Stomach (tissue), 19 donors: ENCODE measurements at places on chromosomes 16 and 17. TPM values are rescaled to one million over a fixed set of nuclear protein-coding genes. Genes with fewer than 3 reads are reported as not detected.
A peak's percentile ranks its signal among the peaks of the same experiment; 100 is the strongest.

Gene ZNF423
- 1.2 TPM for polyA plus RNA-seq

Gene CCL2
- polyA plus RNA-seq, result 81.8 TPM

Gene CDK3
- 8.2 TPM for polyA plus RNA-seq

DNA sequence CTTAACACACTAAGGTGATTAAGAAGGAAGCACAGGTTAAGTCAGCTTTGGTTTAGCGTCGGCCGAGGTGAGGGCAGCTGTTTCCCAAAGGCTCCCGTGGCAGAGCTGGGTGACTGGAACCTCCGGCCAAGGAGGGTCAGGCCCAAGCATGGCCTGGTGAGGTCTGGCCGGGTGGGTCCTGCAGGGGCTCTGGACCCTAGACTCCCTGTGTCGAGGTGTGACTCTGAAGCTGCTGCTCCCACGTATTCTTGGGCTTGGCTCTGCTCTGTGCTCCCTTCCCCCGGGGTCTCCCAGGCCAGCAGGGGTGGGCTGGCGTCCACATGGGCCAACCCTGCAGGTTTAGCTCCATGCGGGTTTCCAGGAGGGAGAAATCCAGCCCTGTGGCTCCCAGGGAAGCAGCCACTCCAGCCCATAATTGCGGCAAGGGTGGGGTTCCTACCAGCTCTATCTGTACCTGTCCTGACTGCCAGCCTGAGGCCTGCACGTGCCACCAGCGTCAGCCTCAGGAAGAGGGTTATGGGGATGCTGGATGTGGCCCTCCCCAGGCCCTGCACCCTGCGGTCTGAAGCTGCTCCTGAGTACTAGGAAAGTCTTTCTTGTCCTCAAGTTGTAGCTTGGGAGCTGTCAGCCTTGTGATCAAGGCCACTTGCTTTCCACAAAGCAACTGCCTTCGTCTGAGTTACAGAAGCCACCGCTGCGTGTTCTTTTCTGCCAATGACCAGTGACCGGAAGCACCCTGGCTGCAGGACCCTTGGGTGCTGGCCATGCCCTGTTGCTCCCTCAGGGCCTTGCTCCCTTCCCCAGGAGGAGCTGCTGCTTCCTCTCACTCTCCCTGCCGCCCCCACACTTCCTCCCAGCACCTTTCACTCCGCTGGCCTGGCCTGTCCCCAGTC lies 4.8 kb downstream of the CDK5R1 start:
- DNase-seq, result no peak
- H3K4me3 ChIP-seq, result no peak overlapping the region
- H3K4me1 ChIP-seq, result peaks cover 52% of the 10 kb centered on the region
- H3K36me3 ChIP-seq, result peaks cover 20% of the 10 kb centered on the region

DNA sequence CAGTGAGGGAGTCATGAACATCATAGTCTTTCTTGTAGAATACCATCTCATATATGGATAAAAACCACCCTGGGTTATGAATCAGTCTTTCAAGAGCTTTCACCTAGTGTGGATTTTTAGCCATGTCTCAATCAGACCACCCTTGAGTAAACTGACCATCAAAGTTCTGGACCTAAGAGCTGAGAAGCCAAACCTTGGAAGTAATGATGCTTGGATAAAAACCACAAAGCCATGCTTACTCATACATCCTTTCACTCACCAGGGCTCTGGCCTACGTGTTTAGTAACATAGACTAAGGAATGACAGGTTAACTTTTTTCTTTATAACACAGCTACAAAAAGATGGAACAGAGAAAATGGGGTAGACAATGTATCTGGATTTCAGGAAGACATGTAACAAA lies 167.2 kb downstream of the STX8 start:
- DNase-seq, result no peak
- H3K36me3 ChIP-seq, result no peaks in the 10 kb centered on the region
- H3K4me3 ChIP-seq, result no peak overlapping the region
- no peak overlapping the region for H3K27ac ChIP-seq
- no peaks in the 10 kb centered on the region for H3K27me3 ChIP-seq

GRCh38 chr17:75517297-75517865 lies 1.1 kb downstream of the TSEN54 start:
- peaks cover 12% of the 10 kb centered on the region for H3K36me3 ChIP-seq
- peaks cover 65% of the 10 kb centered on the region for H3K4me1 ChIP-seq
- peak overlapping the region; percentile 71 for H3K27ac ChIP-seq
- peak; percentile 42 for DNase-seq

DNA sequence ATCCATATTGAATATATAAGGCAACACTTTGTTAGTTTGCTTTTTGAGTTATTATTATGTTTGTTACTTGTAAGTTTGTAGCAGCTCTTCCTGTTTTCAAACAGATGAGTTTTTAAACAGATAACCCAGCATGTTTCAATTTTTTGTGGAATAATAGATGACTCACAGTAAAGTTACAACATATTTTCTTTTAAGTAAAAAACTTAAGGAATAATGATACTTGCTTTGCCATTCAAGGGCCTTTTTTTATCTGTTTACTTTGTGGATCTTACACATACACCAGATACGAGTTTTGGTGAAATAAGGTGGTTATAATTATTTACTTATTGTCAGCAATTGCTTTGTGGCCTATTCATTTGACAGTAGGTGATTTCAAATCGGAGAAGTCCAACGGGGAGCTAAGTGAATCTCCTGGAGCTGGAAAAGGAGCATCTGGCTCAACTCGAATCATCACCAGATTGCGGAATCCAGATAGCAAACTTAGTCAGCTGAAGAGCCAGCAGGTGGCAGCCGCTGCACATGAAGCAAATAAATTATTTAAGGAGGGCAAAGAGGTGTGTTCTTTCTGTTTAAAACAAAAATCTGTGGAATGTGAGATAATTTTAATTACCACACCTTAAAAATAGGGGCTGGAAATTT lies 66.3 kb downstream of the BPTF start:
- DNase-seq, result no peak
- peaks cover 8% of the 10 kb centered on the region for H3K4me1 ChIP-seq
- H3K27ac ChIP-seq, result no peak overlapping the region
- no peak overlapping the region for H3K4me3 ChIP-seq
- H3K27me3 ChIP-seq, result no peaks in the 10 kb centered on the region

DNA sequence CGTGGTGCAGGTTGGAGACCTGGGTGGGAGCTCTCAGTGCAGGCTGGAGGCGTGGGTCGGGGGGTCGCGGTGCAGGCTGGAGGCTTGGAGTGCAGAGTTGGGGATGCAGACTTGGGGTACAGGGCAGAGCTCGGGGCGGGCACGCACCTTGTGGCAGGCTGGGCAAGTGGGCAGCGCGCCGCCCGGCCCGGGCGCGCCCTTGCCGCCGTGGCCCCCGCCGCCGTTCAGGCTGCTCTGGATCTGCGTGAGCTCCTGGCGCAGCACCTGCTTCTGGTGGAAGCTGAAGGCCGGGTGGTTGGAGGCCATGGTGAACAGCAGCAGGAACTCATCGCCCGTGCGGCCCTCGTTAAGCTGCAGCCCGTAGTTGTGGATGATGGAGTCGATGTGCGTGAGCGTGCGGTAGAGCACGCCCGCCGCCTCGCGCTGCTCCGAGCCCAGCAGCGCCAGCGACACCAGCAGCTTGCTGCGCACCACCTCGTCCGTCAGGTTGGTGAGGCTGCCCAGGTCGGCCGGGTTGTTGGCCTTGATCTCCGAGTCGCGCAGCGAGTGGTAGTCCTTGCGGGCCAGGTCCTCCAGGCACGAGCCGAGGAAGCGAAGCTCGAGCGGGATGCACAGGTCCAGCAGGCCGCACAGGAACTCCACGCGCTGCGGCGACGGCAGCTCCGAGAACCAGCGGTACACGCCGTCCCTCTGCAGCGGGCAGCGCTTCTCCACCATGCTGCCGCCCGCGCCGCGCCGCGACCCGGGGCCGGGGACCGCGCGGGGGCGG lies 1.1 kb downstream of the ZCCHC14 start:
- DNase-seq, result peak; percentile 65
- H3K4me3 ChIP-seq, result peak overlapping the region; percentile 65
- no peaks in the 10 kb centered on the region for H3K27me3 ChIP-seq
- H3K27ac ChIP-seq, result peak overlapping the region; percentile 42

- no peaks in the 10 kb centered on the region for H3K27me3 ChIP-seq
- H3K36me3 ChIP-seq, result no peaks in the 10 kb centered on the region
- DNase-seq, result no peak
These were observed 186.0 kb downstream of the COPRS start for GRCh38 chr17:31673076-31673475.

- H3K36me3 ChIP-seq, result no peaks in the 10 kb centered on the region
- DNase-seq, result no peak
- no peak overlapping the region for H3K27ac ChIP-seq
- H3K4me1 ChIP-seq, result peaks cover 10% of the 10 kb centered on the region
- H3K27me3 ChIP-seq, result peaks cover 19% of the 10 kb centered on the region
These were observed 6.2 kb upstream of the CES1 start for GRCh38 chr16:55839115-55839514.

GRCh38 chr17:5122586-5123342 lies 6.9 kb downstream of the USP6 start:
- H3K36me3 ChIP-seq, result no peaks in the 10 kb centered on the region
- H3K4me1 ChIP-seq, result peaks cover 15% of the 10 kb centered on the region
- H3K27ac ChIP-seq, result no peak overlapping the region
- H3K4me3 ChIP-seq, result peak overlapping the region; percentile 58

GRCh38 chr16:74700438-74701225 lies at the start of gene MLKL:
TSS of gene MLKL (minus strand) at chr16:74700862. CDS start at chr16:74695757, 5,105 bp downstream.
- H3K36me3 ChIP-seq, result no peaks in the 10 kb centered on the region
- peak; percentile 72 for DNase-seq
- H3K27me3 ChIP-seq, result no peaks in the 10 kb centered on the region
- peaks cover 54% of the 10 kb centered on the region for H3K4me1 ChIP-seq

DNA sequence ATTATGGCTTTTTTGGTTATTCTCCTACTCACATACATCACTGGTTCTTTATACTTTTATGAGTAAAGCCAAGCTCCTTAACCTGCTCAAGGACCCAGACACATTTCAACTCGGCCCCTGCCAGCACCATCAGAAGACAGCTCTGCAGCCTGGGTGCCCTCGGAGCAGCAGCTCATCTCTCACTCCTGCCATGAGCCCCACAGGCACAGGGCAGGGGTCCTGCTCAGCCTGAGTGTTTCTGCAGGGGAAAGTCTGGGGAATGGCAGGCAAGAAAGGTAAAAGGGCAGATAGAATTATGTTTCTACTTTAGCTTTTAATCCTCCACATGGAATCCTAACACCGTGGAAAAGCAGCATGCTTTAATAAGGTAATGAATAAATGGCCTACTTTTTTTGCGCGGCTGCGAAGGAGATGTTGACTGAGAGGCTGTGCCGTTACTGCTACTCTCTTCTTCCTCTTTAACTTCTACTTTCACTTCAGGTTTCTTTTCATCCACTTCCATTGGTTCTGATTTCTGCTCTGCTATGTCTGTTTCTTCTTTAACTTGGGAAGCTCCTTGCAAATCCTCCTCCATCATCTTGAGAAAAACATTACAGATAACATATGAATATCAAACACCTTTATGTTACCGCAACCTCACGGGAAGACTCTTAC lies 50.1 kb upstream of the TRAP1 start:
- H3K4me3 ChIP-seq, result no peak overlapping the region
- H3K4me1 ChIP-seq, result peaks cover 6% of the 10 kb centered on the region
- no peak for DNase-seq
- no peaks in the 10 kb centered on the region for H3K27me3 ChIP-seq
- peaks cover 95% of the 10 kb centered on the region for H3K36me3 ChIP-seq

DNA sequence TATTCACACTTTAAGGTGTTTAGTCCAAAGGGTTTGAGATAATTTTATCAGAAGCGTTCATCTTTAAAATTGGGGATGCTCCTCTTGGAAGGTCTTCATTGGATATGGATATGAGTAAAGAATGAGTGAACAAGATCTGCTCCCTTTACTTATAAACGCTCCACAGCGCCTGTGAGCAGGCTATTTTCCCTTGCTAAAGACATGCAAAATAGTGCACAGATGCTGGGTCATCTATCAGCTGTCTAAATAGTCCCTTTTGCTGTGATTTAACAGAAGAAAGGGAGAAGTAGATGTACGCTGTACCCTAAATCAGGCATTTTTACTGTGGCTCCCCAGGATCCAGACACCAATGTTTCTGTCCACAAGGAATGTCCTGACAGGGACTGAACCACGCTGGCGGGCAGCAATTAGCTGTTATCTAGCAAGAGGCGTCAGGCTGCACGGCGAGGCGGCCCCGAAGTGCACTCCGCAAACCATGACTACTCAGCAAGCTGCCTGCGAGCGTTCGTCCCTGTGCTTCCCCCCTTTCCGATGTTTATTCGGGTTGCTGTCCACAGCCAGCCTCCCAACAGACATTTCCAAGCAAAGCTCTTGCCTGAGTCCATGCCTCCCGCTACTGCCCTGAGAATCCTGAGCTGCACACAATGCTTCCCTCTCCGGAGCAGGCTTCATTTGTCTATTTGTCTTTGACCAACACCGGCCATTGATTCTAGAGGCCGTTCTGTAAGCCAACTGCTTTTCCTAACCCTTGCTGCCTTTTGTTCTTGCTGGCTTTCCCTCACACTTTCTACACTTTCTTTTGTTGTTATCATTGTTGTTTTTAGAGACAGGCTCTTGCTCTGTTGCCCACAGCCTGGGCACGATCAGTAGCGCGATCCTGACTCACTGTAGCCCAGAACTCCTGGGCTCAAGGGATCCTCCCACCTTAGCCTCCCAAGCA lies 55.7 kb upstream of the CNEP1R1 start:
- no peak overlapping the region for H3K27ac ChIP-seq
- H3K36me3 ChIP-seq, result no peaks in the 10 kb centered on the region
- no peak overlapping the region for H3K4me3 ChIP-seq
- no peaks in the 10 kb centered on the region for H3K27me3 ChIP-seq
- peaks cover 6% of the 10 kb centered on the region for H3K4me1 ChIP-seq

DNA sequence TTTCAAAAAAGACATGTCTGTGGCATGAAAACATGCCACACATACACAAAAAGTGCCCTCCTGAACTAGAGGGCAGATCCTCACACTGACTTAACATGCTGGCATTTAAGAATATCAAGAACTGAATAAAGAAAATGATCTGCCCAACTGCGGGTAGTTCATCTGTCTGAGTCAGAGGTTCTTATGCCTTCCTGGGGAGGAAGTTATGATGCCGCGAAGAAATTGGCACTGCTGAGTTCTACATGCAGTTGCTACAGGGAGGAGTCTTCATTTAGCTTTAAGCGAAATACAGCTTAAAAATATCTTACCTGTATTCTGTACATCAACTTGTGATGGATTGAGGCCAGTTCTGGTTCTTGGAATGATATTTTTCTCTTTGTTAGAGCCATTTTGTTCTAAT lies 6.3 kb downstream of the ALDH3A2 start:
- peaks cover 43% of the 10 kb centered on the region for H3K36me3 ChIP-seq
- no peak overlapping the region for H3K4me3 ChIP-seq
- H3K27ac ChIP-seq, result no peak overlapping the region
- H3K27me3 ChIP-seq, result no peaks in the 10 kb centered on the region
- DNase-seq, result no peak
- H3K4me1 ChIP-seq, result peaks cover 70% of the 10 kb centered on the region

DNA sequence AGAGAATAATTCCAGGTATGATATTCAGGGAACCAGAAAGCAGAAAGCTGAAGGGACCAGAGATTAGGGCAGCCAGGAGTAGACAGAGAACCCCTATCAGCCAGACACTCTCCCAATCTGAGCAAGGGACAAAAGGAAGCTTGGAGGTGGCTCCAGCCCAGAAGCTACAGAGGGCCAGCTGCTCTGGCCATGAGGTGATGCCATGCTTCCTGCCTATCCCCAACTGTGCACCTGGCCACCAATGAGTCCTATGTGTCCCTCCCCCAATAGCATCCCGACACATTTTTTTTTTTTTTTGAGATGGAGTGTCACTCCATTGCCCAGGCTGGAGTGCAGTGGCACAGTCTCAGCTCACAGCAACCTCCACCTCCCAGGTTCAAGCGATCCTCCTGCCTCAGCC lies 30.0 kb downstream of the NSMCE1 start:
- no peaks in the 10 kb centered on the region for H3K27me3 ChIP-seq
- H3K27ac ChIP-seq, result no peak overlapping the region
- H3K36me3 ChIP-seq, result peaks cover 5% of the 10 kb centered on the region
- DNase-seq, result no peak
- no peak overlapping the region for H3K4me3 ChIP-seq

GRCh38 chr17:78763561-78763960 lies 18.5 kb downstream of the CYTH1 start:
- no peaks in the 10 kb centered on the region for H3K36me3 ChIP-seq
- DNase-seq, result no peak
- H3K27me3 ChIP-seq, result no peaks in the 10 kb centered on the region
- no peak overlapping the region for H3K27ac ChIP-seq
